ENCODE measurements at places on chromosomes 6 and 20.

DNA sequence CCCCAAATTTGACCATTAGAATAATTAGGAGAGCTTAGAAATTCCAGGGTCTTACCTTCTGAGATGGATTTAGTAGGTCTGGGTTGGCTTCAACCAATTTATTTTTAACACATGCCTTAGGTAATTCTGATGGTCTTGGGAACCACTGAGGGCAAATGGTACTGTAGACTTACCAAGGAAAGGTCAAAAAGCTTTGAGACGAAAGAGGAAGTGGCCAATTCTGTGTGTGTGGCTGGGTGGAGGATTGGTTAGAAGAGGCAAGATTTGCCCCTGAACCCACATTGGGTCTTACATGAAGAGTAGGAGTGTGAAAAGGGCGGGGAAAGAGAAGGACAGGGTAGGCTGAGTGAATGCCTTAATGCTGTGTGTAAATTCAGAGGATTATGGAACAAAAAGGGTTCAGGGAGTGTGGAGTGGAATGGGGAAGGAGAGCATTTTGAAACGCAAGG, 2.7 kb downstream of the ITCH start:
- no peak for DNase-seq

DNA sequence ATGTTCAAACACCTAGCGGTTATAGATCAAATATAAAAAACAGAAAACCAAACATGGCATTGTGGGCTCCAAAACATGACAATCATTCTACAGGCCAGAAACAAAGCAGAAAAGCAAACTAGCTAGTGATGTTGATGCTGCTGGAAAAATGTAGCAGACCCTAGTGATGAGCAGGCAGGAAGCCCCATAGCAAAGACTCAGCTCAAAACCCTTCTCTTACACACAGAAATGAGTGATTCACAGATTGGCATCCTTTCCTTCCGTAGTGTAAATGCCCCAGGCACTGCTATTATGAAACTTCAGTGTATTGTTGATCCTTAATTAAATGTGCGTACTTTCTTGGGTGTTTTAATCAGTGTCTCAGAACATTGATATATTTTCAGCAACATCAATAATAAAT, 425.1 kb downstream of the UTRN start:
- DNase-seq = peak; percentile 67

GRCh38 chr20:42756991-42757390, 432.7 kb downstream of the PTPRT start:
- no peak for DNase-seq

DNA sequence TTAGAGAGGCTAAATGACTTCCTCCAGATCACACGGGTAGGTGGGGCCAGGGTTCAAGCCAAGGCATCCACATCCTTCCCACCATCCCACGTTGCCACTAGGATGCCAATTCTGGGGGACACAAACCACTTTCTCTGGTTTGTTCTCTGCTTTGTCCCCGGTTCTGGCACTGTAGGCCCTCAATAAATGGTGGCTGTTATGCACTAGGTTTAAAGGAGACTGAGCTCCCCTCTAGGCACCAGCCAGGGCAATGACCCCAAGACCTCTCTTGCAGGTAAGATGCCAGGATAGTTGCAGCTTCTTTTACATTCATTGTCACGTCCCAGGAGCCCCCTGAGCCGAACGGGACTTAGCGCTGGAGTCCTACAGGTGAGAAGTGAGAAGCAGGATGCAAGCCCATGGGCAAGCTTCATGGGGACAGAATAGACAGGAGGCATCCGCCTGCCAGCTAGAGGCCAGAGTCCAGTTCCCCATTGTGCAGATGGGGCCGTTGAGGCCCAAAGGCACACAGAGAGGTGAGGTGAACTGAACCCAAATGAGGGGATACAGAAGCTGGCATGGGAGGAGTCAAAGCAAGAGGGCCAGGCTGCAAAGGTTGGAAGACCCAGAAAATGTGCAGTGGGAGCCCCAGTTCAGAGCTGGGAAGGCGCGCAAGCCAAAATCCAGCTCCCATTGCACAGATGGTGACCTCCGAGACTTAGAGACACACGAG, 677 bp downstream of the PXMP4 start:
- DNase-seq = no peak

GRCh38 chr6:154921482-154921881, 73.6 kb upstream of the TIAM2 start:
- DNase-seq = no peak

- no peak for DNase-seq
Observed at GRCh38 chr6:100461278-100461916, 3.3 kb downstream of the SIM1 start.

- DNase-seq = no peak
Observed at GRCh38 chr6:7911345-7911725, 747 bp upstream of the TXNDC5 start.

GRCh38 chr6:108667993-108668392, 107.3 kb downstream of the FOXO3 start:
- DNase-seq = no peak

GRCh38 chr6:79048611-79049010, 29.4 kb downstream of the PHIP start:
- DNase-seq = peak; percentile 23

- no peak for DNase-seq
Observed at GRCh38 chr20:3093861-3094361, 9.4 kb upstream of the AVP start.

- no peak for DNase-seq
Observed at GRCh38 chr6:41278699-41279405, 7.6 kb downstream of the TREM1 start.

- peak; percentile 12 for DNase-seq
Observed at GRCh38 chr20:60695226-60696000, 556.6 kb upstream of the CDH4 start.

DNA sequence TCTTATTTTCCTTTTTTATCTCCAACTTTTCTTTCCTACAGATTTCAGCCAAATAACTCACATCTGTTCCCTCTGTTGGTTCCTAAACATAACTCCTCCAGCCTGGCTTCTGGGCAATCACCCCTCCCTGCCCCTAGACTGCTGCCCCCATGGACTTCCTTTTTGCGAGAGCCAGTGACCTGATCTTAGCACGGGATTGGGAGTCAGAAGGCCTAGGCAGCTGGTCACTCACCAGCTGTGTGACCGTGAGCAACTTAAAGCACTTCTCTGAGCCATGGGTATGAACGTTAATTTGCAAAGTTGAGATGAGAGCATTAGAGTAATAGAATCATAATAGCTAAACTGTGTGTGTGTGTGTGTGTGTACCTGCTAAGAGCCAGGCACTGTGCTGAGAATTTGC, 4.5 kb upstream of the MMP9 start:
- DNase-seq = no peak

- DNase-seq = no peak
Observed at GRCh38 chr6:39403304-39403703, 80.8 kb upstream of the KCNK16 start.

DNA sequence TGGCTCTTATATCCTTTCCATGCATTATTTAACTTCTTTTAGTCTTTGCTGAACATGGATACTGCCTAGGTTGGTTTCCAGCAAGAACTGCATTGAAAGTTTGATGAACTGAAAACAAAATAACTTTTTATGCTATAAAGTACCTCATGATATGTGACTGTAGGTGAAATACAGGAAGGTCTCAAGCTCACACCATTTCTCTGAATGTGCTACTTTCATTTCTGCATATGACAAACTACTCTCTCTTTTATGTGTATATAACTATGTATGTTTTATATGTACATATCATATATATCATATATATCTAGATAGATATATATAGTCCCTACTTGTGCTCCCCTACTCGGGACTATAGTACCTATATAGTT, 65.9 kb downstream of the AIG1 start:
- DNase-seq = no peak

GRCh38 chr6:5667737-5668136, 339.0 kb downstream of the NRN1 start:
- no peak for DNase-seq

DNA sequence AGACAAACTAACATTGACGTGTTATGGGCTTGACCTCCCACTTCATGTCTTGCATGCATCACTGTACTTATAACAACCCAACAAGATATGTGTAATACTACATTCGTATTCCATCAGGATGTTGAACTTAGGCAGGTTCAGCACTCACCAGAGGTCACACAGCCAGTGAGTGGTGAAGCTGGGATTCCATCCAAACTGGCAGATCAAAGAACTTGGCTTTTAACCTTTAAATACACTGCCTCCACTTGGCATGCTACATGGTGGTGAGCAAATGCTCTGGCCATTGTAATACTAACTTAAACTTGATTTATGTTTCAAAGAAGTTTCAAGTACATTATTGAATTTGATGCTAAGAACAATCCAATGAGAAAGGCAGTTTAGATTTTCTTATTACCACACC, 10.7 kb upstream of the HDDC2 start:
- no peak for DNase-seq

DNA sequence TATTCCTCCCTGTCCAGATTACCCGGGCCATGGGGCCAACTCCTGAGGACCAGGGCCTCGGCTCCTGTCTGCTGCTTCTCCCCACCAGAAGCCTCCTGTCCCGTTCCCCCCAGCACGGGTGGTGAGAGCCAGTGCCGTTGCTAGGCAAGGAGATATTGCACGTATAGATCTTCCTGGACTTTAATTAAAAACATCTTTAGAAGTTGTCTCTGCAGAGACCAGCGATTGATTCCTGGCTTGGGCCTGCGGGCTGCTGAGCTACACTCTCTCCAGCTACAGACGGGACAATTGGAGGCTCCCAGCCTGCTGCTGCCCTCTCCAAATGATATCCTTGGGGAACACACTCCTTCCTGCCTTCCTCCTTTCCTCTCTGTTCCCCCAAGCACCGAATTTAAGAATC, 74.6 kb downstream of the CDH22 start:
- DNase-seq = no peak

GRCh38 chr20:18623156-18623910, 35.5 kb downstream of the DTD1 start:
- DNase-seq = no peak

DNA sequence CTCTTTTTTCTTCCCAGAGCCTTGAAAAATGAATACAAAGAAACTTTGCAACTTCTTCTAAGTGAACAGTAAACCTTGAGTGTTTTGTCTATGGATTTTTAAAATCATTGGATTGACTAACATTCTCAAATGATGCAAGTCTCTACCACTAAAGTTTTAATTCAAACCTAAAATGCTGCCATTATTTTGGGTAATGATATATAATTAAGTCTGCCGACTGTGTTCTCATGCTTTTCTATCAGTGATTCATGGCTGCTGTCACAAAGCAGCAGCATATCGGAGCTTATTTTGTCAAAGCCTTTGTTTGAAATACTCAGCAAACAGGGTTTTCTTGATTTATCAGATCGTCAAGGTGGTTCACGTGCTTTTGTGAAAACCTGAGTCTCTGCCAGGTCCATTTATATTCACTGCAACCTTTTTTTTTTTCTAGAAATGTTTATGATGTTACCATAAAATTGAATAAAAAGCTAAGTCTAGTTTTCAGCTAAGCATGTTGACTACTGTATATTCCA, 96.3 kb downstream of the GJA1 start:
- DNase-seq = no peak

- DNase-seq = no peak
Observed at GRCh38 chr20:12077875-12078274, 160.2 kb downstream of the BTBD3 start.

DNA sequence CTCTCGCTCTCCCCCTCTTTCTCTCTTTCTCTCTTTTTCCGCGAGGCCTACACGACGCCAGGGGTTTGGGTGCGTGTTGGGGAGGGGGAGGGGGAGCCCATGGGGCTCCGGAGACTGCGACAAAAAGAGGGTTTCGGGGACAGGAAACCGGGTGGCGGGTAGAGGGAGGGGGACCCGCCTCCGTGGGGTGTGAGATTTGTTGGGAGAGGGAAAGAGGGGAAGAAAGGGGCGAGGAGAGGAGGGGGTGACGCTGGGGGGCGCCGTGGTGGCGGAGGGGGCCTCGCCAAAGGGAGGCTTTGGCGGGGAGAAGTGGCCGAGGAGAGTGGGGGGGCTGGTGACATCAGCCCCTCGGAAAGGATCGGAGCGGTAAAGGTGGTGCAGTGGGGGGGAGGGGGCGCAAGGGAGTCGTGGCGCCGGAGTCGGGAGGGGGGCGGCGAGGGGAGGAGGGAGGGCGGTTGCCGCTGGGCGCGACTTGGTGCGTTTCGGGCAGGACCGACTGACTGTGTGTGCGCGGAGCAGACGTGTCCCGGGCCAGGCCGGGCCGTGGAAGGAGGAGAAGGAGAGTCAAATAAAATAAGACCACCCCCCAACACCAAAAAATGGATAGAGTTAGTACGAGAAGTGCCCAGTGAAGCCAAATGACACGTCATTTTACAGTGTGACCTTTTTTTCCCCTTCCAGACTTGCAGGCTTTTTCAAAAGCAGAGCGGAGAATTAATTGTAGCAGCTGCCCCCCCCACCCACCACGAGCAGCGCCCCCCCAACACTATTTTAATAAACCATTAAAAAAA, 39.8 kb downstream of the GNAS start:
- peak; percentile 16 for DNase-seq

- DNase-seq = peak; percentile 63
Observed at GRCh38 chr6:44237813-44238433, 9.0 kb upstream of the HSP90AB1 start.

GRCh38 chr6:77450924-77451323, 12.4 kb downstream of the HTR1B start:
- no peak for DNase-seq

- DNase-seq = no peak
Observed at GRCh38 chr20:44465001-44465560, 10.6 kb upstream of the TTPAL start.

GRCh38 chr20:48965189-48965910, 43.8 kb downstream of the ARFGEF2 start:
- DNase-seq = no peak

DNA sequence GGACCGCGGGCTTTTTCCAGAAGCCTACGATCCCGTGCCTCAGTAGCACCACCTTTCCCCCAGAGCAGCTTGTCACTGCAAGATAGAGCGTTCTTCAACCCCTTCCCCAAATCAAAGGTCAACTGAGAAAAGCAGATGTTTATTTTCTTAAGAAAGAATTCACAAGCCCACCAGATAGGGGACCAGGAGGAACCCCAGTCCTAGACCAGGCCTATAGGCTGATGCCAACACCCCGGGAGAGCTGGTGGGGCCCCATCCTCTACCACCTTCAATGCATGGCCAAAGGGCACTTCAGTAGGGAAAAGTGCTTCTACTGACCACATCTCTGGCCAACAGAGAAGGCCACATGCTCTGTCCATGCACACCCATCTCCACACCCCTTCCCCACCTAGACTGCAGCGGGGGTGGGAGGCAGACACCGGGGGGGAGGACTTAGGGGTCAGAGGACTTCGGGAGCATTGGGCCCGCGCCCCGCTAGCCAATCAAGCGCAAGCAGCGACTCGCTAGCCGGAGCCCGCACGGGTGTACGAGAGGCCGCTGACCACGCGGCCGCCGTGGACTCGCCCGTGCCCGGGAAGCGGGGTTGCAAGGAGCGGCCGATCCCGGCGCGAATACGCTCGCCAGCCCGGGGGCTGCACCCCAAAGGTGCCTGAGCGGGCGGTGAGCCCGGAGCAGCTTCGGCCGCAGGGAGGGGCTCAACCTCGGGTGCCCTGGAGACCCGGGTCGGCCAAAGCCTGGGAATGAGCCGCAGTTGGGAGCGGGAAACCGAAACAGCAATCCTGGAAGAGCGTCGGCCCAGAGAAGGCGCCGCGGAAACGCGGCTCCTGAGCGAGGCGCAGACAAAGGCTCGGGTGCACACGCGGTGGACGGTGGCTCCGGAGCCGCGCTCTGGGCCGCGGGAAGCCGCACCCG, 2.8 kb downstream of the PDE10A start:
- no peak for DNase-seq

All from kidney glomerular epithelial cell (primary cell).